Stimulated activated CD4-positive, alpha-beta T cell treated with anti-CD3 and anti-CD28 coated beads, Interleukin-1b, Interleukin-23, amount 100 ng/mL, for 1 hour (primary cell): ENCODE measurements at places on chromosomes 7 and 10.

- no peak for DNase-seq
These were observed 207.0 kb upstream of the SHH start for GRCh38 chr7:156019308-156019707.

DNA sequence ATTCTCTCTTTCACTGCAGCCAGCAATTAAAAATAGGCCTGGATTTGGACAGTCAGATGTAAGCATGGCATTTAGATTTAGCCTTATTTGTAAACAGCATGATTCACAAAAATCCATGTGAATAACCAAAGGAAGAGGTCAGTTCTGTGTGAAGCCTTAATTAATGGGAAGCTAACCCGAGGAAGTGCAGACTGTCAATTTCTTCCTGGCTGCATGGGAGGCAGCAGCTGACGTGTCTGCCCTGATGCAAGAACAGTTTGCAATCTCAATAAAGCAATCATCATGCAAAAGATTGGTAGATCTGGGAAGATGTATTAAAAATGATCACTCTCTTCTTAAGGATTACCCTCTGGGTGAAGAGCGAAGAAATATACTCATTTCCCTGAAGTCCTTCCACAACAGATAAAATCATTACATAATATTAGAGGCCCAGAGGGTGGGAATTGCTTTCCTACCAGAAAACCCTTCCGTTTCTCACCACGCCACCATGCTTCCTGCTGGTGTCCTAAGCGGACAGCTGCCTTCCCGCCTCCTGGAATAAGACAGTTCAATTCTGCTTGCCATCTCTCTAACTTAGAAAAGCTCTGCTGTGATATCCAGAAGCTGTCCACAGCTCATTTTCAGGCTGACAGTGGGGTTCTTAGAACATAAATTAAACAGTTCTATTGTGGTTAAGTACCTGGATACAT is 526.7 kb upstream of the NRP1 start:
- no peak for DNase-seq

- DNase-seq, result no peak
These were observed 72.6 kb downstream of the AP3M1 start for GRCh38 chr10:74078037-74078436.

- DNase-seq, result no peak
These were observed 39.0 kb downstream of the HTR5A start for GRCh38 chr7:155109121-155109520.

DNA sequence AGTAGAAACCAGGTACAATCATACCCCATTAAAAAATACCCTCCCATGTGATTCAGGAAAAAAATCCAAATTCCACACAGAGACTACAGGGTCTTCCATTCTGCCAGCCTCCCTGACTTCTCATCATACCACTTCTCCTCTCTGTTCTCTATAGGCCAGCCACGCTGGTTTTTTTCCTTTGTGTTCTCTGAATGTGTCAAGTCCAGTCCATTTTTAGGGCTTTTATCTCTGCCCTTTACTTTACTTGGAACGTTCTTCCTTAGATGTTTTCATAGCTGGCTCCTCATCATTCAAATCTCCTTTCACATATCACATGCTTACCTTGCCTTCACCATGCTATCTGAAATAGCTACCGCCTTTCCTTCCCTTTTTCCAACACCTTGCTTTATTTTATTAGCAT is 597.6 kb downstream of the PHTF2 start:
- DNase-seq, result no peak

DNA sequence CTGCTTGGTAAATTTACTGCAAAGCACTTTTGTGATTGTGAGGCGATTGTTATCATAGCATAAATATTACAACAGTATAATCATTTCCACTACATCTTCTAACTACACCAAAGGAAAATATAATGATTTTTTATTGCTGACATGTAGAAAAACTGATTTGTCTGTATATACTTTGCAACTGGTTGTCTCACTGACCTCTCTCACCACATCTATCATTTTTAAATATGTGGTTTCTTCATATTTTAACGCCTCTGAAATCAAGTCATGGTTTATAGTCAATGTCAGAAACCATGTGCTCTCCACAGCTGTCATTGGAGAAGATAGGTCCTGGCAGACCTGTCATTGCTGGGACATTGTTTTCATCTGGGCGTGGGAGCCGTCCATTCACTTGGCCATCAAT is 315.4 kb upstream of the KLF6 start:
- DNase-seq, result no peak

DNA sequence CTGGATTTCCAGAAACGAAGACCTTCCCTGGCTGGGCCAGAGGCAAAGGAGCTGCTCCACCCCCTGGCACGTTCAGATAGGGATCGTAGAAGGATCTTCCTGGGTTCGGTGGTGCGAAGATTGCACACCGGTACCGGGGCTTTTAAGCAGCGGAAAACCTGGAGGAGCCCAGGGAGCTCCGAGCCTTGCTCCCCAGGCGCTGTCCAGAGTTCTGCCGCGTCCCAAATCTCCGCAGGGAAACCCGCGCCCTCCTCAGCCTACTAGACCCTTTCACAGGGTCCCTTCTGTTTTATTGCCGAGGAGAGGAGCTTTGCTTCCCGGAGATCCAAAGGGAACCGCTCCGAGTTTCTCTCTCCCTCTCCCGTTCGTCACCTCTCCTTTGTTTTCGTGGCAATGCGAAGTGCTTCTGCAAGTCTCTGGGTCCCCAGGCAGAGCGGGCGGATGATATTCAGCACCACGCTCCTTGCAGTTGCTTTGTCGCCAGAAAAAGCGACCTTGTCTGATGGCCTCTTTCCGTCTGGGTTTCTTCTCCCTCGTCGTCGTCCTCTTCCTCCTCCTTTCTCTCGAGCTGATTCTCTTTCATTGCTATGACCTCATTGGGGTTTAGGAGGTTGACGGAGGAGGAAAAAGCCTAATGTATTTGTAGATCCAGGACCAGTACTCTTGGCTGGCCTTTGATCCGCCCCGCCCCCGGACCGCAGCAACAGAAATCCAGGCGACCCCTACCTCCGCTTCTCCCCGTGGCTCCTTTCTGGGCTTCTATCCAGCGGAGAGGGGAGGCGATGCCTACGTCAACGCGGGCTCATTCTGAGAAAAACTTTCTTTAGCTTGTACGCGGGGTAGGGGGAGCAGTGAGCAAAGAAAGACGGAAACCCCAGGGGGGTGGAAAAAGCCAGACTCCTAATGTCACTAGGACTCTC is at the start of gene TMEM196:
Gene TMEM196, minus strand, starts transcription at position 777 of the 920 bp plus-strand sequence. CDS start 921 bp downstream, outside the sequence.
- DNase-seq, result no peak

- DNase-seq, result peak; percentile 45
These were observed 630 bp downstream of the RSBN1L start for GRCh38 chr7:77696643-77697534.

GRCh38 chr10:69979174-69979573 is 73.5 kb upstream of the MACROH2A2 start:
- DNase-seq, result no peak

DNA sequence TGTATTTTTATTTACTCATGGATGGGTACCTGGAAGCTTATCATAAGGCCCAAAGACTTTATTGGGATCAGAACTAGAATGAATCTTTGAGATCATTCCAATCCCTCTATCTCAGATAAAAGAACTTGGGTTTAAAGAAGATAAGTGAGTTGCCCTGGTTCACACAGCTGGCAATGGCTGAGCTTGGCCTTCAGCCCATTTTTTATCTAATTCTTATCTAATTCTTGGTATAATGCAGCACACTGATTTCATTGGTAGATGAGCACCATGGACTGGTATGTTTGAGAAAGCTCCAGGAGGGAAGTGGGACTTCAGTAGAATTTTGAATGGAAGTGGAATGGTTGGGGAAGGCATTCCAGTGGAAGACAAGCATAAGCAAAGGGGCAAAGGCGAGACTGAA is 558.9 kb downstream of the REEP3 start:
- DNase-seq, result no peak

DNA sequence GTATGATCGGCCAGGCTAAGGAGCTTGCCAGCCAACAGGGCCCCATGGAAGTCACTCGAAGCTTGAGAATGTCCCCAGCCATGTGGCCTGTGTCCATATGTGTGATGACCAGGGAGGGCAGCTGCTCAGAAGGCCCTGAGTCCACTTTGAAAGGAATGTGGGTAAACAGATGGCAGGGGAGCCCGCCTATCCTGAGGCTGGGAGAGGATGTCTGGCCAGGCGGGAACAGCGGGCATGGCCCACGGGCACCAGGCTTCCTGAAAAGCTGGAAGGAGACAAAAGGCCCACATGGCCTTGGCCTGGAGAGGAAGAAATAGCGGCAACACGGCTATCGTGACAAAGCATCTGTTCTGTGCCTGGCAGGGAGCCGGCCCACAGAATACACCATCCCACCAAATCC is 137.9 kb upstream of the PPIF start:
- DNase-seq, result no peak

- DNase-seq, result no peak
These were observed 39.0 kb downstream of the SEMA3C start for GRCh38 chr7:80879849-80880248.

- DNase-seq, result no peak
These were observed 72.8 kb upstream of the KAT6B start for GRCh38 chr10:74753442-74754211.

GRCh38 chr10:117965984-117966383 is 80.8 kb downstream of the RAB11FIP2 start:
- DNase-seq, result no peak

DNA sequence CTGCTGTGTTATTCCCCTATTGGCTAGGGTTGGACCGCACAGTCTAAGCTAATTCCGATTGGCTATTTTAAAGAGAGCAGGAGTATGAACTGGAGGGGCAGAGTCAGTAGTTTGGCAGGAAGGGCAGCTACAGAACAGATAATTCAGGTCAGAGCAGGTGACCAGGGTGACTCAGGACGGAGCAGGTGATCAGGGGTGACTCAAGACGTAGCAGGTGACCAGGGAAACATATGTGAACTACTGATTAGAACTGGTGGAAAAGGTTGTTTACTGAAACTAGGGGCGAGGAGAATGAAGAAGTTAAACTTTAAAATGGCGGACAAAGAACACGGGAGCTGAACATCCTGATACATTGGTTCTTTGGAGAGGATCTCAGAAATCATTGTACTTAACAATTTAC is 102.3 kb downstream of the CCDC7 start:
- DNase-seq, result no peak

GRCh38 chr7:23712368-23713284 is 2.6 kb downstream of the STK31 start:
- no peak for DNase-seq

GRCh38 chr7:112162142-112162766 is 43.9 kb downstream of the DOCK4 start:
- no peak for DNase-seq

GRCh38 chr10:51867956-51868355 is 168.6 kb upstream of the CSTF2T start:
- DNase-seq, result no peak

- DNase-seq, result no peak
These were observed 28.0 kb upstream of the RASGEF1A start for GRCh38 chr10:43294892-43295291.

DNA sequence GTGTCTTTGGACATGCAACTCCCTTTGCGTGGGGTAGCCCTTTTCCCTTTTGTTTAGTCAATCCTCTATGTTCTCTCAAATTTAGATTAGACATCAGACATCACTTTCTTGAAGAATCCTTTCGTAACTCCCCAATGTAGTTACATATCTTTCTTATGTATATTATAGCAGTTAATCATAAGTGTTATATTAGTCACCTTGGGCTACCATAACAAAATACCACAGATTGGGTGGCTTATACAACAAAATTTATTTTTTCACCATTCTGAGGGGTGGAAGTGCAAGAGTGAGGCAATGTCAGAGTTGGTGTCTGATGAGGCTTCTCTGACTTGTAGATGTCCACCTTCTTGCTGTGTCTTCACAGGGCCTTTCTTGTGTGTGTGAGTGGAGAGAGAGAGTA is 105.7 kb downstream of the PHTF2 start:
- no peak for DNase-seq

GRCh38 chr7:133167300-133167699 is 85.4 kb upstream of the CHCHD3 start:
- no peak for DNase-seq

GRCh38 chr7:98078197-98078870 is 28.3 kb upstream of the LMTK2 start:
- no peak for DNase-seq

- no peak for DNase-seq
These were observed 11.2 kb downstream of the SMURF1 start for GRCh38 chr7:99132595-99133321.

DNA sequence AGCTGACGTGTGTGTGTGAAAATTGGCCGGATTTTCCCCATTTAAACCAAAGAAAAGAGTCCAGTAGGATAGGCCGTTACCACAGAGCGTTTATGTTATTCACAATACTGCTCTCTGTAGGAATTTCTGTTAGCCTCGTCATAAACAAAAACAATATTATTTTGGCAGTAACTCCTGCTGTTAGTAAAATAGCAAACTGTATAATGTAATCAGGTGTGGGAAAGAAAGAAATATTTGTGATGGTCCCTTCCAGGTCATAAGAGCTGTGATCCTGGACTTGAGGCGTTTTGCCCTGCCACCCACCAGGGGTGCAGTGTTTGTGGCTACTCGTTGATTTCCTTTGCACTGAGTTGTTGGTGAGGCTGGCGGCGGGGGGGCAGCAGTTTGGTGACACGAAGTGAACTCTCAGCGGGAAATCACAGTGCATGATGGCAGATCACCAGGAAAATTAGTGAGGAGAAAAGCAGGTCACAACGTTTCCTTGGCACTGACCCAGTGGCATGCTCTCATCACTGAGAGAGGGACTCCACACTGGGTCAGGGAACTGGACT is 2.8 kb downstream of the EEPD1 start:
- no peak for DNase-seq

- DNase-seq, result no peak
These were observed 131.1 kb downstream of the WDR37 start for GRCh38 chr10:1187151-1187854.

GRCh38 chr10:128066870-128067382 is 59.3 kb downstream of the MKI67 start:
- DNase-seq, result no peak

DNA sequence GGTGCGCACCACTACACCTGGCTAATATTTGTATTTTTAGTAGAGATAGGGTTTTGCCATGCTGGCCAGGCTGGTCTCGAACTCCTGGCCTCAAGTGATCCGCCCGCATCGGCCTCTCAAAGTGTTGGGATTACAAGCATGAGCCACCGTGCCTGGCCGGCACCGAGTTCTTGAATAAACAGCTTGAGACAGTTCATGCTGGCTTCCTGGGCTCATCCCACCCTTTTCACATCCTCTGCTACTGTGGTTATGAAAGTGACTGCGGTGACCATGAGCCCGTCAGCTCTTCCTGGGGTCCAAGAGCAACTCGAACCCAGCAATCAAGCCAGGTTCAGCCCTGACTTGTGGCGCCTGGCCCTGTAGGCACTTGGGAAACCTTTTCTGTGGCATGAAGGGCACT is 38.7 kb downstream of the HIP1 start:
- DNase-seq, result no peak
